ENCODE measurements at places on chromosomes 3 and 15. TPM values are rescaled to one million over a fixed set of nuclear protein-coding genes. Genes with fewer than 3 reads are reported as not detected.

TTC23 gene
- 14.0 TPM for total RNA-seq

TIMP4 gene
- 0.93 TPM for total RNA-seq

DNA sequence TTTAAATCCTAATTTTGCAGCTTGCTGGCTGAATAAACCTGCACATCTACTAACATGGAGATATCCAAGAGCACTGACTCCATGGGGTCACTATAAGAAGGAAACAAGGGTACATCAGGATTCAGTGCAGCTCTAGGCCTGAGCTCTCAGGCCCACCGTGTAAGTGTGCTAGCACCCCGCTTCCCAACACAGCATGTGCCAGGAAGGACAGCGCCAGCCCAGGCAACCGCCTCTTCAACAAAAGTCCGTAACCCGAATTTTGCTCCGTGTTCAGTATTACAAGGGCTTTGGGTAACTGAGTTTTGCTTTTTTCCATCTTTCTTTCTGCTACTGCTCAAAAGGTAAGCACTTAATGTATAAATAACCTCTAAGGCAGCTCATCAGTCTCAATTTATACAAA lies 89.8 kb downstream of the LRIG1 start:
- DNase-seq = no peak

SGO1 gene
- total RNA-seq = 3.3 TPM

GRCh38 chr3:144549166-144549565 lies 577.5 kb downstream of the DIPK2A start:
- no peak for DNase-seq

DNA sequence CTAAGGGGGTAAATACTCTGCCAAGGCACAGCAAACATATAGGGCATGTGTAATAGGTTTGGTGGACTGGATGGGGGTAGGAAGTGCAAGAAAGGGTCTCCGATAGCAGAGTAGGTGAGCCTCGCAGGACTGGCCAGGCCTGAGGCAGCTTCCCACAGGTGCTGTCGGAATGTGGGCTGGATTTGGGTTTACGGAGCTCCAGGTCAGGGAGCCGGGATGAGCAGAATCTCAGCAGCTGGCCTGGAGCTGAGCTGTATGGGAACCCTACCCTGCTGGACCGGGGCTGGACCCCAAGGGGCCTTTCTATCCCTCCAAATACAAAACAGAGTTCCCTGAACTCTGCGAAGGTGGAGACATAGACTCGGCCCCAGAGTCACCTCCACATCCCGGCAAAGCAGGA lies 15.0 kb downstream of the KLF15 start:
- DNase-seq = peak; percentile 17

DNA sequence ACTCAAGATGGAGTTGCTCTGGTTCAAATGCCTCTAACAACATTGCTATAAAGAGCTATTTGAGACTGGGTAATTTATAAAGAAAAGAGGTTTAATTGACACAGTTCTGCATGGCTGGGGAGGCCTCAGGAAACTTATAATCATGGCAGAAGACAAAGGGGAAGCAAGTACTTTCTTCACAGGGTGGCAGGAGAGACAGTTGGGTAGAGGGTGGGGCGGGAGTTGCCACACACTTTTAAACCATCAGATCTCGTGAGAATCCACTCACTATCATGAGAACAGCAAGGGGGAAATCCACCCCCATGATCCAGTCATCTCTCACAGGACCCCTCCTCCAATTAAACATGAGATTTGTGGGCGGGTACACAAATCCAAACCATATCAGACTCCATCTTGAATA lies 30.7 kb downstream of the MAP2K5 start:
- no peak for DNase-seq

DNA sequence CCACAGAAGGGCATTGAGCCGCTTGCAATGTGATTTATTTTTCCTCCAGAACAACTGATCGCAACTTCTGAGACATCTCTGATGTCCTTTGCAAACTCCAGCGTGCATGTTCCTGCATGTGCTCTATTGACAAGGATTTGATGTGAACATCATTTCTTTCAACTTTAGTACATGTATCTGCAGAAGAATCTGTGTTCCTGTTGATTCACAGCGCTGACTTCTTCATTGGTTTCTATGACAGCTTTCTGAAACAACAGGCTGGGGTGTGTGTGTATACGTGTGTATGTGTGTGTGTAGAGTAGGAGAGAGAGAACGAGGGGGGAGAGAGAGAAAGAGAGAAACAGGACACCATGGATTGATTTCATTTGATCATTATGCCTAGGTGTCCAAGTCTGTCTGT lies 56.7 kb upstream of the CMTM8 start:
- DNase-seq = no peak

GRCh38 chr3:110946810-110947209 lies 124.8 kb upstream of the NECTIN3 start:
- no peak for DNase-seq

XCR1 gene
- 0.44 TPM for total RNA-seq

- peak; percentile 68 for DNase-seq
Observed at GRCh38 chr3:48194446-48195071, 6.3 kb upstream of the CDC25A start.

DNA sequence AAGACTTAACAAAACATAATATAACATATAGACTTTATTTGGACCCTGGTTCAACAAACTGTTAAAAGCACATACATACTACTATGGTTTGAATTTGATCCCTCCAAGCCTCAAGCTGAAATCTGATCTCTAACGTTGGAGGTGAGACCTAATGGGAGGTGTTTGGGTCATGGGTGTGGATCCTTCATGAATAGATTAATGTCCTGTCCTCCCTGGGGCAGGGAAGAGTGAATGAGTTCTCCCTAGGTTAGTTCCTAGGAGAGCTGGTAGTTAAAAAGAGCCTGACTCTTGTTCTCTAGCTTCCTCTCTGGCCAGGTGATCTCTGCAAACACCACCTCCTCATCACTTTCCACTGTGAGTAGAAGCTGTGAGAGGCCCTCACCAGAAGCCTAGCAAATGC lies 36.4 kb downstream of the CLASP2 start:
- DNase-seq = no peak

C2CD4A gene
- 0.44 TPM for total RNA-seq

GRCh38 chr3:177169936-177170722 lies 27.2 kb downstream of the TBL1XR1 start:
- no peak for DNase-seq

- DNase-seq = no peak
Observed at GRCh38 chr15:38130205-38130567, 122.5 kb upstream of the SPRED1 start.

GRCh38 chr3:97306226-97306625 lies 458.3 kb upstream of the ARL6 start:
- DNase-seq = no peak

CSPG4 gene
- total RNA-seq = 22.5 TPM

DNA sequence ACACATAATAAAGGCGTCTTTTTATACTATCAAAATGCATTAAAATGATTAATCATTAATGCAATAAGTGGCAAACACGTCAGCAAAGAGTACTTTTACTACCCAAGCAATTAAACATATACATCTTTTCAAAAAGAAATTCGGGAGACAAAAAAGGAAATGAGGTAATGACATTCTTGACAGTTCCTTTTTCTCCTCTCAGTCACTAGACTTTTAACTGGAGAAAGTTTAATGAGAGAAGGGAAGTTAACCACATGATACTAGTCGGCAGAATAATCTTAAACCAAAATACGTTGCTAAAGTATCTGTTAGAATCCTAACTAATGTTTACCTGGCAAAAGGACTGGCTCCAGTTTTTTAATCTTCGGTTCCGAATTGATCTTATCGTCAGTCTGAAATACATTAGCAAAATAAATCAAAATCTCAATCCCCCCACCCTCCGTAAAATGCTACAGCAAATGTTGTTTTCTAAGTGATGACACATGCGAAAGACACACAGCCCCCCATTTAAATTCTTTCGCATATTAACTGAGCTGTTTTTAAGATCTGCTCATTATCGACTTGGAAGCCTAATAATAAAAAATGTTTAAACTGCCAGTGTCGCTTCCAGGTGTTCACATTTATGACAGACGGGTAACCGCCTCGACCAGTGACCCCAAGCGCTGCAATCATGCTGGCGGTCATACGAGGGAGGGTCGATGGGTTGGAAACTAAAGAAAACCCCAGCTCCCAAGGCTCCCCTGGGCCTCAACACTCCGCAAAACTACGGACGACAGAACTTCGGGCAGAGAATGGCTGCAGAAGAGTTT lies 778 bp downstream of the MTMR10 start:
- no peak for DNase-seq

ZNF774 gene
- 5.4 TPM for total RNA-seq

GRCh38 chr3:148865049-148865448 lies at the start of gene CPA3:
Gene CPA3 (plus strand): TSS chr3:148865296. CDS start chr3:148865308, 12 bp downstream.
- DNase-seq = no peak

GRCh38 chr15:85325834-85326233 lies 54.6 kb upstream of the AKAP13 start:
- no peak for DNase-seq

Data from left lung (tissue), 14 donors.